ENCODE measurements at places on chromosomes 7 and 10.

GRCh38 chr10:24701447-24701846 lies 22.2 kb downstream of the ARHGAP21 start:
- DNase-seq, result no peak

DNA sequence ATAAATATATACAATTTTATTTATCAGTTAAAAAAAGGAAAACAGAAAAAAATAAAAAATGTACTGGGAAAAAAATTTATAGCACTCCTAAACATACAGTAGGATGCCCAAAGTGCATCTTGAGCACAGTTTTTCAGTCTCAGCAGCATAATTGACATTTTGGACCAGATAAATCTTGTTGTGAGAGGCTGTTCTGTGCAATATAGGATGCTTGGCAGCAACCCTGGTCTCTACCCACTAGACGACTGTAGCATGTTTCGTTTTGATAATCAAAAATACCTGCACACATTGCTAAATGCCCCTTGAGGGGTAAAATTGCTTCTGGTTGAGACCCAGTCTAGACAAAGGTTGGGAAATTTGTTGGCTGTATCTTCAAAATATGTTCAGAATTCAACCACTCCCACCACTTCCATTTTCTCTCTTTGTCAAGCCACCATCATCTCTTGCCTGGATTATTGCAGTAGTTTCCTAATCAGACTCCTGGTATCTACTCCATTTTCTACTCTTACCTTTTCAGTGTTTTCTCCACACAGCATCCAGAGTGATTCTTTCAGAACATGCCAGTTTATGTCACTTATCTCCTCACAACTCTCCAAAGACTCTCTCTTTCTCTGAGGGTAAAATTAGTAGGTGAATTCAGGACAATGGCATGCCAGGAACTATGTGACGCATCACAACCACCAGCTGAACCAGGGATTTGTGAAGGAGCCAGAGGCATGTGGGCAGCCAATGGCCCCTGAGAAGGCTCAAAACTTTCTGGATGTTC lies 91.4 kb downstream of the GPR85 start:
- DNase-seq, result no peak

DNA sequence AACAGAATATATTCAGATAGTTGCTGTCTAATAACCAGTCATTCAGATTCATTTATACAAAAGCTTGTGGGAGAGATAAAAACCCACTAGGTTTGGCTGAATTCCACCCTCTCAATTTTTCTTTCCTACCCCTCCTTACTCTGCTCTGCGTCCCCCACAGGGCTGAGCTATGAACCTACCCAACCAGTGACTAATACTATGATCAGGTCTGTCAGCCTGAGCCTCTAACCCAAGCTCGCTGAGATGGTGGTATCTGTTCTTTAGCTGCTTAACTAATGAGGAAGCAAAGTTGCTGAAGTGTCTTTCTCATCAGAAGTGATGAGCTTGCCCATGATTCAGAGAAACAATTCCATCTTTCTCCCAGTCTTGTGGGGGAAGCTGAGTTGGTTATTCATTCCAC lies 248.7 kb upstream of the GPR26 start:
- no peak for DNase-seq

- DNase-seq, result no peak
These were observed 94.1 kb downstream of the BMPR1A start for GRCh38 chr10:86850481-86850880.

DNA sequence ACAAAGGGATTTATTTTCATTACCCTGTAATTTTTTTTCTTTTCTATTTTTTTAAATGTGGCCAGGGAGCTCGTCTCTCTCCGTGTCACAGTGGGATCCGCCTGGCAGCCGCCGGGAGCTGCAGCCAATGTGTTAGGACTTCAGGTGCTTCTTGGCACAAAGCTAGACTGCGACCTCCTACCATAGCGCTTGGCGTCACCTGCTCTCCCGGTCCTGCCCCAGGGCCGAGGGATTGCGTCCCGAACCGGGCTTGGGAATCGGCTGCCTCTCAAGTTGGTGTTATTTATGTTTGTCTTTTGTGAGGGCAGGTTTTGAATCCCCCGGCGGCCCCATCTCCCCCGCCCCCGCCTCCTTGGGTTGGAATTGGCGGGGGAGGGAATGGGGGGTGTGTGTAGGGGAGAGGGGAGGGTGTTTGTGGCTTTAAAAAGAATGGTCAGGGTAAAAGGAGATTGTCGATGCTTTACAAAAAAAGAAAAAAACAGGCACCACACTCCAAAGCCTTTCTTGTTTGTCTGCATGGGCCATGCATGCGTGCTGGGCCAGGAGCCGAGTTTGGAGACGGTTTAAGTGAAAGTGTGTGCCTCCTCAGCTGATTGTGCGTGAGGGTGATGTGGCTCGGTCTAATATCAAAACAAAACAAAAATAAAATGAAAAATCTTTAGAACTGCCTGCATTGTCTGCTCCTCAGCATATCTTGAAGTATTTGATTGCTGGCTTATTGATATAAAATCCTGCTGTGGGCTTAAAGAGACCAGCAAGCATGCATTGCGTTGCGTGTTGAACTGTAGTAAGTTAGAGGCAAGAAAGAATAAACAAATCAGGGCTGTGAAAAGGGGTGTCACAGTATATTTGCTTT lies 1.2 kb downstream of the PPP1R9A start:
- no peak for DNase-seq

GRCh38 chr7:2577914-2578680 lies 19.3 kb downstream of the IQCE start:
- DNase-seq, result no peak

- no peak for DNase-seq
These were observed 266.5 kb downstream of the AUTS2 start for GRCh38 chr7:69864822-69865221.

GRCh38 chr10:108783897-108784296 lies 1139.4 kb downstream of the XPNPEP1 start:
- DNase-seq, result no peak

DNA sequence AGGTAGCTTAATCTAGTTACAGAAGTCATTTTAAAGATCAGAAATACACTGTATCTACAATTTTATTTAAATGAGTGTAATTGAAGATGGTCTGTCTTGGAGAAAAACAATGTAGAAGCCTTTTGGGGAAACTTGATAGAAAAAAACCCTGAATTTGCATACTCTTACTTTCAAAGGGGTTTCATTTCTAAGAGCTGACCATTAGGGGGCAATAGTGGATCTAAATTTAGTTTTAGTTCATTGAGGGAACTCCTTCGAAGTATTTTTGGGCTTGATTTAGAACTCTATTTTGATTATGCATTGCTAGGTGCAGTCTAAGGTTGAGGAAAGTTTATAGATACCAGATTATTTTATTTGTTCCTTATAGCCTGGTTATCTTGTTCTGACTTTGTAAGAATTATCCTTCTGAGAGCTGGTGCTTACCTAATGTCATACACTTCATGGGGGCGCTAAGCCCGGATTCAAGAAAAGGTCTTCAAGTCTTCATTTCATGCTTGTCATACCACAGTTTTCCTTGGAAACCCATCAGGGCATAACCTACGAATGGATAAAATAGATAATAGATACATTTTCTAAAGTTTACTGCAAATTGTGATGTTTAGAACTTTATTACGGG lies 69.1 kb upstream of the MXI1 start:
- no peak for DNase-seq

- no peak for DNase-seq
These were observed 108.7 kb upstream of the ADAM12 start for GRCh38 chr10:126496771-126497545.

- DNase-seq, result no peak
These were observed 10.4 kb downstream of the WDR91 start for GRCh38 chr7:135200821-135201331.

DNA sequence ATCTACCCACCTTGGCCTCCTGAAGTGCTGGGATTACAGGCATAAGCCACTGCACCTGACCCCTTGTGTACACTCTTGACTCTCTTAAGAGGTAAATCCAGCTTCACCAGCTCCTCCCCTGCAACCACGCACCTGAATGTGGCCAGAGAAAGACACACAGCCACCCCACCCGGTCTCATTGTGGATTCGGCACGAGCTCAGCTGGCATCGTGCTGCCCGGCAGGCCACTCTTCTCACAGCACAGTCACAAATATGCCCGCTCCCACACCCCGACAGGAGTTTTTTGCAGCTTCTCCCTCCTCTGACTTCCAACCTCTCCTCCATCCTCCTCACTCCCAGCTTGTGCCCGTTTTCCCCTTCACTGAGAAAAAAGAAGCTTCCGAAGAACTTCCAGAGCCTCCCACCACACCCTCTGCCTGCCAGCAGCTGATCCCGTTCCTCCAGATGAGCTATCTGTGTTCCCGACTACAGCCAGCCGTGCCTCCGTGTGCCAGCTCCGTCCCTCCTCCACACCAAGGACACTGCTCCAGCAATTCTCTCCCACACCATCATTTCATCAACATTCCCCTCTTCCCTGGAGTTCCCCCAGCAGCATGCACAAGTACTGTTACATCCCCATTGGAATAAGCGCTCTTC lies 8.0 kb upstream of the SMARCD3 start:
- DNase-seq, result no peak

DNA sequence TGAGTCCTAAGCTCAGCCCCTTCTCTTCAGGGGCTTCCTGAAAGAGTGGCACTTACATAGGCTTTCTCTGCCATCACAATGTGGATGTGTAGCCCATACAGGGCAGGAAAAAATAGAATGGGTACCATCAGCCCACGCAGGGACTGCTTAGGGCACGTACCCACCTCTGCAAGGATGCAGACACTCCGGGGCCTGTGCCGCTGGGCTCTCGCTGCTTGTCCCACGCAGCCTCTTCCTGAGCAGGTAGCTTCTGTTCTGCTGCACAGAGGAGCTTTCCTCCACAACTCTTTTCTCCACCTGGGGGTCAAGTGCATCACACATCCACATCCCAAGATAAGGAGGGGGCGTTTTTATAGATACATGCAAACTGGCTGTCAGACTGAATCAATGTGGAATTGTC lies 34.3 kb downstream of the FRMPD2 start:
- no peak for DNase-seq

DNA sequence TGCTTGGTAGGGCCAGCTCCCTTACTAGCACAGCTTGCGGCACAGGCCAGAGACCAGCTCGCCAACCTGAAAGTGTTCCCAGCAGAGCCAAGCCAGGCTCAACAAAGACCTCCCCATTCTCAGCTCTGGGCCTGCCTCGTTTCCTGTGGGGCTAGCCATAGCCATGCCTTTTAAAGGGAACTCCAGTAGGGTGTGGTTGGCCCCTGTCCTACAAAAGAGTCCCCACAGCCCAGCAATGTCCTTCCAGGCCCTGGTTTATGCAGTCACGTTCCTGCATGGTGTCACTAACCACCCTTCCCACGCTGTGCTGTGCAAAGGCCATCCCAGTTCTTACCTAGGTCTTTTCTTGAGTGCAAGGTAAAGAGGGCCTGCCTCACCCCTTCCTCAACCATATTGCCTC lies 87.8 kb upstream of the LRRC4 start:
- DNase-seq, result peak; percentile 37

- no peak for DNase-seq
These were observed 97.5 kb upstream of the PRSS58 start for GRCh38 chr7:142355328-142355727.

- DNase-seq, result no peak
These were observed 87.3 kb upstream of the STEAP1B start for GRCh38 chr7:22587322-22587721.

- no peak for DNase-seq
These were observed 18.6 kb upstream of the DNAJB6 start for GRCh38 chr7:157318015-157318706.

- DNase-seq, result no peak
These were observed 31.2 kb downstream of the CCDC126 start for GRCh38 chr7:23628370-23628769.

DNA sequence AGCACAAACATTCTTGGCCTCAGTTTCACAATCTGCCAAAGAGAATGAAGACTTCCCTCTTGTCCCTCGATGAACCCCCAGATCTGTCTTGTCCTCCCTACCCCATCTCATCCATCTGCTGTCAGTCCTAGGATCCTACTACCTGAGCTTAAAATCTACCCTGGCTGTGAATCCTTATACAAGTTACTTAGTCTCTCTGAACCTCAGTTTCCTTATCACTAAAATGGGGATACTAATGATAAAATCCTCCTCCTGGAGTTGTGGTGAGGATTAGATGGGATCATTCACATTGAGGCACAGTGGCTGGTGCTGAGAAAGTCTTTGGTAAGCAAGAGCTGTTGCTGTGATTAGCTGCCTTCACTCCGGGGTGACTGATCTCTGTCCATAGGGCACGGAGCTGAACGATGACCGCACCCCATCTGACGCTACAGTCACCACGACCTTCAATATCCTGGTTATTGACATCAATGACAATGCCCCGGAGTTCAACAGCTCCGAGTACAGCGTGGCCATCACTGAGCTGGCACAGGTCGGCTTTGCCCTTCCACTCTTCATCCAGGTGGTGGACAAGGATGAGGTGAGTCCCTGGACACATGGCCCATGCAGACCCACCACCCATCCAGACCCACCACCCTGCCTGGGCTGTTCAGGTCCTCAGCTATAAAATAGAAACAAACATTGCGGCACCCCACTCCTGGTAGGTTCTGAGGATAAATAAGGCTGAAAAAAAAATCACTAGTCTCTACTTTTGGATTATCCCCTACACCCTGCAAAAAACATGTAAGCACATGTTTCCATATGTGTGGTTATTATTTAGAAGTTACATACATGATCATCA lies 102.5 kb downstream of the C10orf105 start:
- no peak for DNase-seq

DNA sequence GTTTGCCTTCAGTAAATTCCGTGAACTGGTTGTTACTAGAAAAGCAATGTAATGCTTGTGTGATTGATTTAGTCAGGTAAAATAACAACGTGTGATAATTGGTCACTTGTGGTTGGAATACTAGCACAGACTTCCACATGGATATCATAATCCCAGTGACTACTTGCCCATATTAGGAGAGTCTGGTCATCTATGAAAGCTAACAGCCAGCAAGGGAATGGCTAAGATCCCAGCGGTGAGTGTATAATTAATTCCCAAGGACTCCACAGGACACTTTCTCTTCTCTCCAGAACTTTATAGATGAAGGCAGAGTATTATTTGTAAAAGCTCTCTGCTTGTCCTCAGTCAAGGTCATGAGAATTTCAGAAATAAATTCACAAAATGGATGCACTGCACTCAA lies 662.6 kb upstream of the TEX47 start:
- DNase-seq, result no peak

DNA sequence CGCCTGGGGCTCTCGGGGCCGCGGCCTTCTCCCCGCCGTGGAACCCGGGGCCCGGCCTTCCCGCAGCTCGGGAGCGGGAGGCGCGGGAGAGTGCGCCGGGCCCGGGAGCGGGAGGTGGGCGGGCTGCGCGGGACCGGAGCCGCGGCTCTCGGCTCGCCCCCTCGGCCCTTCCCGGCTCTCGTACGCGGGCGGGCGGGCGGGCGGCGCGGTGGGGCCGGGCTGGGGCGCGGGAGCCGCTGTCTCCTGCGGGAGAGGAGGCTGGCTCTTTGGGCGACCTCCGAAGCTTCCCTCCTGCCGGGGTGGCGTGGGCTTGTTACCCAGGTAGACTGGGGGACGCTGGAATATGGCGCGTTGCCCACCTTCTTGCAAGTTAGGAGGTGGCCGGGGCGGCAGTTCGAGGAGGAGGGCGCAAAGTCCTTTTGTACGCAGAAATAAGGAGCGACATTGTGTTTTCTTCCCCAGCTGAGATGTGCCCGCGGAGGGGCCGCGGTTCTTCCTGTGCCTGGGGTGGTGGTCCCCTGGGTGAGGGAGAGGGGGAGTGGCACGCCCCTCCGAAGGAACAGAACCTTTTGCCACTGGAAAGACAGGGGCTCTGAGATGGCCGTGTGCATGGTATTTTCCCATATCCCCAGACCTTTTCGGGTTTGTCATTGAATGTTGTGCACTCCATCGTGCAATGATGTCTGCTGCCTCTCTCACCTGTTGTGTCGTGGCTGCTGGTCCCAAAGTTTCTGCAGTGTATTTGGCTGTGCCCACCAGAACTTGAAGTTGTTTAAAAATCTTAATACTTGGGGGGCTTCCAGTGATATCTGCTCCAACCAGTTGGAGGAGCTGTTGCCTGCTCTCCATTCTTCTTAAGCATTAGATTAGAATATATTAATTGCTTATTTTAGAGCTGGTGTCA lies 844 bp downstream of the NRF1 start:
- peak; percentile 71 for DNase-seq

Measured in activated CD8-positive, alpha-beta memory T cell treated with anti-CD3 and anti-CD28 coated beads, Interleukin-2, amount 50 U/mL, for 48 hours (primary cell).